Tibial nerve (tissue), 4 donors: ENCODE measurements at places on chromosomes 2 and 18. TPM values are rescaled to one million over a fixed set of nuclear protein-coding genes. Genes with fewer than 3 reads are reported as not detected.

DNA sequence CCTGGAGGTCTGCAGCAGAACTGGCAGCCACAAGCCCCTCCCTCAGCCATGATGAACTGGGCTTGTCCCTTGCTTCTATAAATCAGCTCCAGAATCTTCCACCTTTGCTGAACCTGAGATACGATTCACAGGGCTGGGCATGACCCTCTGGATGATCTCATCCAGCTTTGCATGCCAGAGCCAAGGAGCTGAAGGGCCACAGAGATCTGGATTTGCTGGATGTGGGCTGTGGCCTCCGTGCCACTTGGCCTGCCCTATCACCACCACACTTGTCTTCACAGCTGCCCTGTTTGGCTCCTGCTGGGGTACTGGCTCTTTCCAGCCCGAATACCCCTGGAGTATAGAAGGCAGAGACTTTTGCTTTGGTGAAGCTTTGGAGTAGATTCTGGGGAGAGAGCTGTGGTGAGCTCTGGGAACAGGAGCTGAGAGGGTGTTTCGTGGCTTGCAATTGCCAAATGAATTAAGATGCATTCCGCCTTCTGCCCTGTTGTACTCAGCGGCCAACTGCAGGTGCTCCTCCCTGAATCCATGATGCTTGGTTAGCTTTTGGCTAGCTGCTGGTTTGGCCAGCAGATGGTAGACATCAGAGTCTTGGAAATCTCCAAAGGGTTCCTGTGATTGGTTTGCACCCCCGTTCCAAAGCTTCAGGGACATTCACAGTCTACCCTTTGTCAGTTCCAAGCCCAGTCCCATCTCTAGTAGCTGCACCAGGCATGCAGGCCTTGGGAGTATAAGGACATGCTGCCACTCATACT, 30.9 kb upstream of the GIGYF2 start:
- no peak for DNase-seq

GRCh38 chr2:99624677-99625076, 134.9 kb upstream of the REV1 start:
- DNase-seq = no peak

DNA sequence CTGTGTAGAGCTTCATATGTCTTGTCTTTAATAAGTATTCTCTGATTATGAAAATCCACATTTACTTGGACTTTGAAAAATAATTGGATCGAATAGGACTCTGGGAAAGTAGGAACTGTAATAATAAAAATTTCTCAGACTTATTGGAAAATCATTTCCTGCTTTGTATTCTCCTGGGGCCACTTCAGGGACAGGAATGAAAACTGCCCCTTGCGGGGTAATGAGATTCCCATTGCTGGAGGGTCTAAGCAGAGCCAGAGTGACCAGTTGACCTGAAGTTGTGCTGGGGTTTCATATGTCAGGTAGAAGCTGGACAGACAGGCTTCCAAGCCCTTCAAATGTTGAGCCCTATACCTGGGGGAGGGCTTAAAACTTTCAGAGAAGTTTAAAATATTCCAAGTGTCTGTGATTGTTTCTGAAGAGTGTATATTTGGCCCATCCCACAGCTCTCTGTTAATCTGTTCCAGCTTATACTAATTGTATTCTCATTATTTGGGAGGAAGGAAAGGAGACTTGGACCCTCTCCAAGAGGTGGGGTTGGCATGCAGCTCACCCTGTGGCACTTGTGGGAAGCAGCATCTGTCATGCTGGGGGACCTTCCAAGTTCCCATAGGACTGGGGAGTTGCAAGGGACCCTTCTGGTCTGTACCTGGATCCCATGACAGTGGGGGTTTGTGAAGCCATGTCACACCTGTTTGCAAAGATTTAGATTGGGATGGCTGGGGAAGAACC, 268.7 kb upstream of the ATP5MC3 start:
- DNase-seq = no peak

DNA sequence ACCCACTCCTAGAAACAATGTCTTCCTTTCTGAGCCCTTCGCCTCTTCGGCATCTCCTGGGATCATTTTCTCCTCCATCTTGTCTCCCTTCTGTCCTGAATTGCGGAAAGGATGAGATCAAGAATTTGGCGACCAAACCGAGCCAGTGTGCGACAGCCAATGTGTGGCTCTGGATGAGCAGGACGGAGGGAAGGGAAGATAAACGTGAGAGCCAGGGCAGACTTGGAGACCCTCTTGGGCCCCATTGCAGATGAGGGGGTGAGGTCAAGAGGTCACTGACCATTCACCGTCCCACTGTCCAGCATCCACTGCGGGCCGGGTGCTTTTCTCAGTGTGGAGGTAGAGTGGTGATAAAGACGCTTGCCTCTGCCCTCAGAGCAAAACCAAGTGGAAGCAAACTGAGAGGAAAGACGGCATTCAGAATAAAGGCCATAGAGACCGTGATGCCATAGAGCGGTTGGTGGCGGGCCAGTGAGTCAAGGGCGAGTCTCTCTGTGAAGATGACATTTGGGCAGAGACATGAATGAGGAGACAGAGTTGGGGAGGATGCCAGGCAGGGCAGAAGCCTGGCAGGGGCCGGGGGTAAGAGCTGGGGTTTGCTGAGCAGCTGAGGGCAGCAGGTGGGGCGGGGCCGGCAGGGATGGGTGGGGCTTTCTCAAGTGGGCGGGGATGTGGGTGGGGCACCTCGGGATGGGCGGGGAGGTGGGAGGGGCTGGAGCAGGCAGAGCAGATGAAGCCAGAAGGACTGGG, 55.6 kb downstream of the ACAA2 start:
- DNase-seq = no peak

DNA sequence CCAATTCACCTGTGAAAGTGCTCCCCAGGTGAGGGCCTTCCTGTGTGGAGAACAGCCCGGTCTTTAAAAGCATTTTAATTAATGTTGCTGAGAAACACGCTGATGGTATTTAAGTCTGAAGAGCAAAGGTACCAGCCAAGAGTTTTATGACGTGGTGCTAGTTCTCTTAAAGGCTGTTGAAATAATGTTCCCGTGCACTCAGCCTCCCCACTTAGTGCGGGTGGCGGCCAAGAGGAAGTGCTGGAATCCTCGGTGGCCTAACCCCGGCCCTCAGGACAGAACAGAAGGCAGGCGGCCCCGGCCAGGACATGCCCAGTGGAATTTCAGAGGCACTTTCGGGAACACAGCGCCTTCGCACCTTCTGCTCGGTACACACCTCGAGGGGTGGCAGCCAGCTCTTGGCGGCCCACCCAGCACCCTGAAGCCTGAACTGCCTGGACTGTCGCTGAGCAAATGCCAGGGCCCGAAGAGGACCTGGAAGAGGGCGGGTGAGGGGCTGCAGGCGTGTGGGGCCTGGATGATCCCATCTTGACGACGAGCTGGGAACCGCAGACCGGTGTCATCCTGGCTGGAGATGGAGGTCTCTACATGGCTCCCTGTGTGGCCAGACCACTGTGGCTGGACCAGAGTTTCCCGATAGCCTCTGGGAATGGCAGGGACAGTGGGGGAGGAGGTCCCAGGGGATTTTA, 142.9 kb downstream of the ASB1 start:
- peak; percentile 53 for DNase-seq

The CCDC74B gene
- total RNA-seq = 32.6 TPM

- no peak for DNase-seq
Measured at GRCh38 chr2:142920571-142920970, 43.1 kb downstream of the KYNU start.

The GALNT13 gene
- not detected for total RNA-seq
